AG04450 (cell line): ENCODE measurements at places on chromosomes 11 and 22.

DNA sequence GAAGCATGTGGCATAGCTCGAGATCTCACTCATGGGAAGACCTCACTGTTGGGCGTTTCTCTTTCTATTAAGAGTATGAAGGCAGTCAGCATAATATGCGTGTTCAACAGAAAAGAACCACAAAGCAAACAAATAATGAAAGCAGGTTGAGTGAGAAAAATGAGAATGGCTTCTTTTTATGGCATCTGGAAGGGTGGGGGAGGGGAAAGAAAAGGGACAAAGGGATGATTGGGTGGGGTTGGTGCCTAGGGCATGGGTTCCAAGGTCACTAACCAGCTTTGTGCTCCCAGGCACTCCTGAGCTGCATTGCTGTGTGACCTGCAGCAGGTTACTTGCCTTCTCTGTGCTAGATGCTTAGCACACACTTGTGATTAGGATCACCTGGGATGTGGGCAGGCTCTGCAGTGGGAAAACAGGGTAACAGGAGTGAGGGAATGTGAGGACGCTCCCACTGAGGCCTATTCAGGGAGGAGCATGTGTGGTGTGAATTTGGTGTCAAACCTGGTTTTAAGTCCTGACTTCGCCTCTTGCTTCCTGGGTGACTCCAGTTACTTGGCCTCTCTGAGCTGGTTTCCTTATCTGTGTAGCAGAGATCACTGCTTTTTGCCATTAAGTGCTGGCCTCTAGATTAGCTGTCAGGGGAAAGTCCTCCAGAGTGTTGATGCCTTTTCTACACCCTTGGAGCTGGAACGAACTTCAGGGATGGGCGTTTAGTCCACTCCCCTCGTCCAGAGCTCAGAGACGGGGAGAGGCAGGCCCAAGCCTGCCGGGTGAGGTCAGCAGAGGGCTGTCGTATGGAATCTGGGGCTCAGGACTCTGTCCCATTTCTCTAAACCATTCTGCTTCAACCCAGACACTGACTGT is 74.8 kb downstream of the KIAA1671 start:
- no peak for DNase-seq

DNA sequence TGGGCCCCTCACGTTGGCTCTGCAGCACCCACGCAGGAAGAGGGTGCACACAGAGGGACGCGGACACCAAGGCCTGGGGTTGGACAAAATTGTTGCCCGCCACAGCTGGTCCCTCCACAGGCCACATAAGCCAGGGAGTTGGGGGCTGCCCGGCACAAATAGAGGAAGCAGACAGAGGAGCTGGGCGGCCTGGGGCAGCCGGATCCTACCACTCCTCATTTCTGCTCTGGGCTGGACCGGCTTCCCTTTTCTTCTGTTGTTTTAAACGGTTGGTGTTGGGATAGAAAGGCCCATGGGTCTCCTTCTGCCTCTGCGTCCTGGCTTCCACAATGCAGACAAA is 36.4 kb upstream of the LINC01488 start:
- DNase-seq, result no peak

DNA sequence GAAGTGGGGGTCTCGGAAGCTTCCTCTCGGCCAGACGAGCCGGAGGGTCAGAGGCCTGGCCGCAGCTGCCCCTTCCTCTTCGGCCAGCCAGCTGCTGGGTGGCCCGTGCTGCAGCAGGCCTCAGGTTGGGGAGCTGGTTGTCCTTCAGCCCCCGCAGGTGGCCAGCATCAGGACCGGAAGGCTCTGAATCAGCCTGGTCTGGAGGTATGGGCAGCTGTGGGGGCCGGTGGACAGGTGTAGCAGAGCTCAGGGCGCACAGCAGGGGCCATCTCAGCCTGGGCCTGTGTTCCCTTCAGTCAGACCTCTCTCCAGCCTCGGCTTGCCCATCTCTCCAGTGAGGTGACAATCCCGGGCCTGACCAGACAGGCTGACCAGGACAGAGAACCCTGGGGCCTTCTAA is 13.9 kb upstream of the TBX1 start:
- no peak for DNase-seq

DNA sequence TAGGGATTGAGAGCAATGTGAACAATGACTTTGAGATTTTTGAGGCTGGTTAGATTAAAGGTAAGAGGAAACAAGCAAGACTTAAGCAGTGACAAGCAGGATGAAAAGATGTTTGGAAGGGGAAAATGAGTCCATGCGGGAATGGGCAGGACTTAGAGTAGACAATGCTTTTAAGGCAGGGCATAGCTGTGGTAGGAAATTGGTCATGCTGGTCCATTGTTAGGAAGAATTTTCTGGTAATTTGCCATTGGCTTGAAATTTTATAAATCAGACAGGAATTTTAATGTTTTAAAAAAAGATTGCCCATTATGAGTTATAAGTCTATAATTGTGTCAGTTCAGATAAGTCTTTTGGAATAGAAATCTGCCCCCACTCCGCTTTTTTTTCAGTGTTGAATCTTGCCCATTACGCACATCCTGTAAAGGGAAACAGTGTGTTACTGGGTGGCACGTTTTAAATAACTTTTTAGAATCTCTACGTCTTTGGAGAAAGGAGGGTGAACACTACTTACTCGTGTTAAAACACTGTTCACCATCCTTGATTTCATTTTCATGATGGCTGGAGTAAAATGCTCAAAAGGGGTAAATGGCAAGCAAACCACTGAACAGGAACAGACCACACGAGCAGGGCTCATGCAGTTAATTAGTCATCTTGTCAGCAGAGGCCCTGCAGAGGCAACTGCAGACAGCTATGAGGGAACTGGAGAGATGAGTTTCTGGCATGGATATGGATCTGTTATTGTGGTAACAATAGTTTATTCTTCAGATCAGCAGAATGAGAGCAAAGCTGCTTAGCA is 25.0 kb downstream of the SWAP70 start:
- peak; percentile 39 for DNase-seq

- DNase-seq, result no peak
Measured at GRCh38 chr11:131724436-131724975, 354.1 kb downstream of the NTM start.

- DNase-seq, result no peak
Measured at GRCh38 chr22:43972931-43973462, 17.8 kb downstream of the SAMM50 start.

DNA sequence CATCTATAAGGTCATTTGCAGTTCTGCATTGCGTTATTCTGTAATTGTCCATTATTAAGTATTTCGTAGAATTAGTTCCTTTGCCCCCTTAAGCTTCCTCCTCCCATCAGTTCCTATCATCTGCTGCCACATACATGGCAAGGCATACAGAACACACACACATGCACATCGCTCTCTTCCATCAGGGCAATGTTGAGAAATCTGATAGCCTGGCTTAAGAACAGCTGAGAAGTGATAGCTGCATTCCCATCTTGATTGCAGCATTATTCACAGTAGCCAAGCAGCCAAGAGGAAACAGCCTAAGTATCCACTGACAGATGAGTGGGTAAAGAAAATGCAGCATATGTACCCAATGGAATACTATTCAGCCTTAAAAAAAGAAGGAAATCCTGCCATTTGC is 186.8 kb upstream of the CADM1 start:
- DNase-seq, result no peak

DNA sequence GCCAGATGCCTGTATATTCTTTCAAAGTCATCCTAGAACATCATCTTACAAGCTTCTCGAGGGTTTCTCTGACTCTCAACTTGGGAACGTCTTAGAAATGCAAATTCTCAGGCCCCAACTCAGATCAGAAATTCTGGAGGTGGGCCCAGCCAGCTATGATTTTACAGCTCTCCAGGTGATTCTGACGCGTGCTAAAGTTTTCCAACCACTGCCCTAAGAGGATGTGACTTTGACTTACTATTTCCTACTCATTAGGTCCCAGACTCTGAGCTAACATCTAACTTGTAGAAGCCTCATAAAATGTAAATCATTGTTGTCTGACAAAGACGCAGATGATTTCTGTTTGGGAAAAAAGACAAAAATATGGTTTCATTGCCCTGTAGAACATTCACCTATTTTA is 61.1 kb downstream of the IRAG1 start:
- DNase-seq, result no peak

- DNase-seq, result no peak
Measured at GRCh38 chr11:69371731-69372588, 78.0 kb downstream of the MYEOV start.
